Hematopoietic multipotent progenitor cell treated with erythropoietin and hydrocortisone succinate and interleukin-3 and kit ligand, for 8 days (in vitro differentiated cells): ENCODE measurements at places on chromosomes 16 and 17.

DNA sequence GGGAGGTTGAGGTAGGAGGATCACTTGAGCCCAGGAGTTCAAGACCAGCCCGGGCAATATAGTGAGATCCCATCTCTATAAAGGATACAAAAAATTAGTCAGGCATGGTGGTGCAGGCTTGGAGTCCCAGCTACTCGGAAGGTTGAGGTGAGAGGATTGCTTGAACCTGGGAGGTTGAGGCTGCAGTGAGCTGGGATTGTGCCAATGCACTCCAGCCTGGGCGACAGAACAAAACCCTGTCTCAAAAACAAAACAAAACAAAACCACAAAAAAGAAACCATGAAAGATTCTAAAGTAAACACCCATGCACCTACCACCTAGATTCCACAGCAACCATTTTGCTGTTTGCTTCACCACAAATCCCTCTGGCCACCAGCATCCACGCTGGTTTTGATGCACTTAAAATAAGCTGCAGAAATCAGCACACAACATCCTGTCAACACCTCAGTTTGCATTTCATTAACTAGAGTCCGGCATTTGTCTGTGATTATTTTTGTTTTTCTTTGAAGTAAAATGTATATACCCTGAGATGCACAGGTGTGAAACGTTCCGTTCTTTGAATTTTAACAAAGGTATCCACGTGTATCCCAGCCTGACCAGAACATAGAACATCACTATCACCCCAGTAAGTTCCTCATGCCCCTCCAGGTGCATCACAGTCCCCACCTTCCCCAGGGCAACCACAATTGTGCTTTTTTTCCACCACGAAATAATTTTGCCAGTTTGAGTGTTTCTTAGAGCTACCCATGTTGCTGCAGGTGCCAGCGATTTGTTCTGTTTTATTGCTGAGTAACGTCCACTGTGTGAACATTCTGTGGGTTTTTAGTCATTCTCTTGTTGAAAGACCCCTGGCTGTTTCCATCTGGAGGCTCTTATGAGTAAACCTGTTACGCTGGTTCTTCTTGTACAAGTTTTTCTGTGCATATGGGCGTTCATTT is 191.5 kb downstream of the SEC14L1 start:
- DNase-seq = no peak

DNA sequence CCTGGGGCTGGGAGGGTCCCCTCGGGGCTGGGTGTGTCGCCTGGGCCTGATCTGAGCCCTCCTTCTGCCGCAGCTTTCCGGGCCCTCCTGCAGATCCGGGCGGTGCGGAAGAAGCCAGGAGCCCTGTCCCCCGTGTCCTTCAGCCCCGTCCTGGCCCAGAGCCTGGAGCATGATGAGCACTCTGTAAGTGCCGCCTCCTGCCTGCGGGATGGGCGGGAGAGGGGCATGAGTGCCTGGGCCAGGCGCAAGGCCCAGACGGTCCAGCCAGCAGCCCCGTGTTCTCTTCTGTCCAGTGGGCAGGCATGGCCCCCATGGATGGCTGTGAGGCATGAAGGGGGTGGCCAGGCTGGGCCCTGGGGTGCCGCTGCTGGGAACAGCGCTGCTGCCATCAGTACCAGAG is 16.0 kb upstream of the NUDT16L1 start:
- DNase-seq = no peak

- DNase-seq = no peak
Measured at GRCh38 chr16:10465821-10466220, 80.0 kb downstream of the ATF7IP2 start.

DNA sequence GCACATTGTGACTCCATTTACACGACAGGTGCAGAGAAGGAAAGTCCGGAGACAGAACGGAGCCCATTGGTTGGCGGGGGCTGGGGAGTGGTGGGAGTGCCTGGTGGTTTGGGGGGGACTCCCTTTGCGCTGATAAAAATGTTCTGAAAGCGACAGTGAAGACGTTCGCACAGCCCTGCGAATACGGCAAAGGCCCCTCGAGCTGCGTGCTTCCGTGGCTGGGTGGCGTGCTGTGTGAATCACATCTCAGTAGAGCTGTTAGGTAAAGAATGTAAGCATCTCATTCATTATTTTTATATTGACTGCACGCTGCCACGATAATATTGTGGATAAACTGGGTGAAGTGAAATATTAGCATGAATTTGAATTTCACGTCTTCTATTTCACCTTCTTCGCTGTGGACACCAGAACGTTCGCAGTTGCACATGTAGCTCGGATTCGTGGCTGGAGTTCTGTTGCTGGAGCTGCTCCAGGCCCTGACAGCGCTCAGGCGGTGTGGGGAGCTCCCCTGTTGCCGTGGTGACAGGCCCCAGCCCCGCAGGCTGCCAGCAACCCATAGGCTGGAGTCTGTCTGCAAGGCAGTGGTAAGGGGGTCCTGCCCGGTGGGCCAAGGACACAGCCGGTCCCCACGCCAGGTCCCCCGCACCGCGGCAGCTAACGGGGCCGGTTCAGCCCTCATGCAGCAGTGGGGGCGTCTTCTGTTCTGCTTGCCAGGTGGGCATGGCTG is 44.6 kb downstream of the SOX8 start:
- DNase-seq = no peak

DNA sequence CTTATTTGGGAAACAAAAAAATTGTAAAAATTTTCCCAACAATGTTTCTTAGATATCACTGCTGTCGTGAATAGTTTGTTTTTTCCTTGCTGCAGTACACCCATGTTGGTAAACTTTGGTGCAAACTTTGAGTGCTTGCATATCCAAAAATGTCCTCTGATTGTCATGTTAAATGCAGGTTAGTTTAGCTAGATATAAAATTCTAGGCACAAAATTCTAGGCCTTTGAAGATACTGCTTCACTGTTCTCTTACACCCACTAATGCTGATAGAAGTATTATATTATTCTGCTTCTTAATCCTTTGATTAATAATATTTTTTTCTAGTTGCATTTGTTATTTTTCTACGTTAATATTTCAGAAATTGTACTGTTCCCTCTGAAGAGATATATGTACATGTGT is 16.1 kb downstream of the TOM1L1 start:
- DNase-seq = no peak

DNA sequence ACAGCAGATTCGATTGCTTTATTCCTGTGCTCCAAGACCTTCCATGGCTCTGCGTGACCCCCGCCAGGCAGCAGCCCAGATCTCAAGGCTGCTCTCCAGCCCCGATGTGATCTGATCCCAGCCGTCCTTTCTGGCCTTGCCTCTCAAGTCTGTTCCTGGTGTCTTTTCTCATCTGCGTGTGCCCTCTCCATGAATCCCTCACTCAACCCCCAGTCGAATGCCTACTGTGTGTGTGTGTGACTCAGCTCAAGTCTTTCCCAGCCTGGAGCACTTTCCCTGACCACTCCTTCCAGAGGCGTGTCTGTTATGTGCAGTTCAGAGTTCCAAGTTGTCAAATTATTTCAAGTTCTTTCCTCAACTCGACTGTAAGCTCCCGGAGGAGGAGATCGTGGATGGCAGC is 64.0 kb downstream of the MRM1 start:
- no peak for DNase-seq

GRCh38 chr16:49562228-49562627 is 188.6 kb downstream of the C16orf78 start:
- DNase-seq = no peak

- no peak for DNase-seq
Measured at GRCh38 chr17:55265311-55266021, 706 bp downstream of the HLF start.

- DNase-seq = no peak
Measured at GRCh38 chr16:24850289-24850938, 4.7 kb downstream of the SLC5A11 start.

GRCh38 chr17:17400070-17400469 is 76.7 kb upstream of the MED9 start:
- no peak for DNase-seq

DNA sequence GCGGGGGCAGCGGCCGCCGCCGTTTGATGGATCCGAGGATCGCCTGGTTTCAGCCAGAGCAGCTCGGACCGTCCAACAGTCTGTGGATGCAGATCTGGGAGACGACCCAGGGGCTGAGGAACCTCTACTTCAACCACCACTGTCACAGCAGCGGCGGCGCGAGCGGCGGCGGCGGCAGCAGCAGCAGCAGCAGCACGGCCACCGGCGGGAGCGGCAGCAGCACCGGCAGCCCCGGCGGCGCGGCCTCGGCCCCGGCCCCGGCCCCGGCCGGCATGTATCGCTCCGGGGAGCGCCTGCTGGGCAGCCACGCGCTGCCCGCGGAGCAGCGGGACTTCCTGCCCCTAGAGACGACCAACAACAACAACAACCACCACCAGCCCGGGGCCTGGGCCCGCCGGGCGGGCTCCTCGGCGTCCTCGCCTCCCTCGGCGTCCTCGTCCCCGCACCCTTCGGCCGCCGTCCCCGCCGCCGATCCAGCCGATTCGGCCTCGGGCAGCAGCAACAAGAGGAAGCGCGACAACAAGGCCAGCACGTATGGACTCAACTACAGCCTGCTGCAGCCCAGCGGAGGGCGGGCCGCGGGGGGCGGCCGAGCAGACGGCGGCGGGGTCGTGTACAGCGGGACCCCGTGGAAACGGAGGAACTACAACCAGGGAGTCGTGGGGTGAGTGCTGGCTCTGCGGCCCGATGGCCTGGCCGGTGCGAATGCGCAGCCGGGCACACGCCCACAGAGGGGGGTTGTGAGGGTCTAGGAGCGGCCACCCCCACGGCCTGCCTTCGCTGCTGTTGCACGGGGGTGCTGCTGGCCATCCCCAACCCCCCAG is 702 bp downstream of the TENT4B start:
- no peak for DNase-seq

DNA sequence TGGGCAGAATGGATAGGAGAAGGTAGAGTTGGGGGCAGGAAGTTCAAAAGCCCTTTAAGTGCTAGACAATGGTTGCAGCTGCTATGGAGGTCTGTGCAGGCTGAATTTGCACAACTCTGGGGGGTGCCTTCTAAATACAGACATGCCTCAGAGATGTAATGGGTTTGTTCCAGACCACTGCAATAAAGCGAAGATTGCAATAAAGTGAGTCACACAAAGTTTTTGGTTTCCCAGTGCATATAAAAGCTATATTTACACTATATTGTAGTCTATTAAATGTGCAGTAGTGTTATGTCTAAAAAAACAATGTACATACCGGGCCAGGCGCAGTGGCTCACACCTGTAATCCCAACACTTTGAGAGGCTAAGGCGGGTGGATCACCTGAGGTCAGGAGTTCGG is 60.5 kb upstream of the MYOCD start:
- no peak for DNase-seq

DNA sequence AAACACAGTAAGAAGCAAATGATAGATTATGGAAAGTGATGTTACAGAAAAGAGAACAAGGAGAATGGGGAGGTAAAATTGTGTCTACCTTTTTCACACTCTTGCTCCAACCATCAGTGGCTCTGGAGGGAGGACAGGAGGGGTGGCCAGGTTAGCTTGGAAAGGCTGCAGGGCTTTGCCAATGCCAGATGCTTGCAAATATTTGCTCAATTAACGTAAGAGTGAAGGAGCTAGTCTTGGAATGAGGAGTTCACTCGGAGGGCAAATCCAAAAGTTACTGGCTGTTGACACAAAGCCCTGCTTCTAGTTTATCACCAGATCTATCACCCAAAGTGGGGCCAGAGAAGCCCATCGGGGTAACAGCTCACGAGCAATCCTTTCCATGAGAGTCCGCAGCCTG is 7.4 kb upstream of the TNRC6C start:
- no peak for DNase-seq

DNA sequence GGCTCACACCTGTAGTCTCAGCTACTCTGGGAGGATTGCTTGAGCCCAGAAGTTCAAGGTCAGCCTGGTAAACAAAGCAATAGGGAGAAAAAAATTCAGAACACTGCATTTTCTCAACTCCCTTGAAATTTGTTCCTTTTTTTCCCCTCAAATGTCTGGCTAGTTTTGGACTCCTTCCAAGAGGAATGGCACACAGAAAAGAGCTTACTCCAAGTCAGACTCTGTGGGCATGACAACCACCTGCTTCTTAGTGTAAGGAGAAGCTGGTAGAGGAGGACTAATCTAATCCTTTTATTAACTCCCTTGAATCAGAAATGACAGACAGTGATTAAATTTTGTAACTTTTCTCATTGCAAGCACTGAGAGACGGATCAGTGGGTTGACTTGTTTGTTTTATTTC is 27.9 kb upstream of the HYDIN start:
- DNase-seq = no peak

GRCh38 chr16:27374804-27375425 is 27.1 kb upstream of the IL21R start:
- DNase-seq = peak; percentile 85

DNA sequence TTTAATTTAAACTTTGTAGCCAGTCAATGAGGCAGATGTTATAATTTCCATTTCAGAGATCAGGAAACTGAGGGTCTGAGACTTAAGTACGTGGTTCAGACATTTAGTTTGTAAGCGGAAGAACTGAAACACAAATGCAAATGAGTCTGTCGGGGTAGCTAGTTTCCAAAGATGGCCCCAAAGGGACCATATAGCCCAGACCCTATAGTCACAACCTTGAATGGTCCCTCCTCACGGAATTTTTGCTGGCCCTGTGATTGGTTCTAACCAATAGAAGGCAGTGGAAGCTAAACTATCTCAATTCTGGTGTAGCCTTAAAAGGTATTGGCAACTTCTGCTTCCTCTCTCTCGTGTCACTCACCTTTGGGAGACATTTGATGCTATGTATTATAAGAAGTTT is 7.5 kb upstream of the BCO1 start:
- no peak for DNase-seq

- no peak for DNase-seq
Measured at GRCh38 chr16:12771341-12771798, 32.3 kb downstream of the CPPED1 start.
